ENCODE measurements at places on chromosomes 6 and 20.

DNA sequence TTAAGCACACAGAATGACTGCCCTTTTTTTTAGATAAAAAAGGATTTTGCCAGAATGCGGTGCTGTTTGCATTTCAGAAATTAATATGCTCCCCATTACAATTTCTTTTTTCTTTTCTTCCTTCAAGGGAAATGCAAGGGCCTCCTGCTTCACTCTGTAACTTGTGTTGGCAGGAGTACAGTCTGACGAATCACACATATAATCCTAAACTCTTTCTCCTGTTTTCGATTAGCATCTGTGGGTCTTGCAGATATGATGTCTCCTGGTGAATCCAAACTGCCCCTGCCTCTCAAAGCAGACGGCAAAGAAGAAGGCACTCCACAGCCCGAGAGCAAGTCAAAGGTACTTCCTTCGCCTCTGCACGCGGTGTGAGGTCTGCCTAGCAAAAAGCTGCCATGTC is 149.5 kb downstream of the TMEM242 start:
- no peak for DNase-seq

DNA sequence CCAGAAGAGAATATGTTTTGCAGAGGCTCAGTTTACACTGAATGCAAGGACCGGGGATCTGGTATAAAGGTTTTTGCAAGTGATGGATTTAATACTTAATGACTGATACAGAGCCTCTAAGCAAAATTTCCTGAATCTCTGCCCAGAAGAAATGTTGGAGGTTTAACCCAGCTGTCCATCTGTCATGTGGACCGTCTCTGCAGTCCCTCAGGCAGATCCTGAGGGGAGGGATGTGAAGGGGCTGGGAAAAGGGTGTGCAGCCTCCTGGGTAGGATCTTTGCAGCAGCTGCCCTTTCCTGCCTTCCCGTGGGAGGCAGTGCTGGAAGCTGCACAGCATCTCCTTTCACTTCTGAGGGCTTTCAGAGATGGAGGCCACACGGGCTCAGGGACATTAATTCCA is 207.0 kb downstream of the SLC24A3 start:
- DNase-seq, result no peak

GRCh38 chr6:25583099-25583498 is 68.9 kb upstream of the SCGN start:
- DNase-seq, result no peak

DNA sequence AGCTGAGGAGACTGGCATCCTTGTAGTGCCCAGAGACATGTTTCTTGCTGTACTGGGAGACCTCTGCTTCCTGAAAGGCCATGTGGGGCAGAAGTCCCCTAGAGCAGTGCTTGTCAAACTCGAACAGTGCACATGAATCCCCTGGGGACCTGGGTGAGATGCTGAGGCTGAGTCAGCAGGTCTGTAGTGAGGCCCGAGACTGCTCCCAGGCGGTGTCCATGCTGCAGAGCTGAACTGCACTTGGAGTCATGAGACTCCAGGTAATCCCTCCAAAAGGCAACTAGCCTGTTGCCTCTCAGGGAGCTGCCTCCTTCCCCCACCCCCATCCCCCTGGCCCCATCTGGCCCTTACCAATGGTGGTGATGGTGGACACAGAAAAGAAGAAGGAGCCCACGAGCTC is 3.7 kb downstream of the KCNK17 start:
- DNase-seq, result no peak

DNA sequence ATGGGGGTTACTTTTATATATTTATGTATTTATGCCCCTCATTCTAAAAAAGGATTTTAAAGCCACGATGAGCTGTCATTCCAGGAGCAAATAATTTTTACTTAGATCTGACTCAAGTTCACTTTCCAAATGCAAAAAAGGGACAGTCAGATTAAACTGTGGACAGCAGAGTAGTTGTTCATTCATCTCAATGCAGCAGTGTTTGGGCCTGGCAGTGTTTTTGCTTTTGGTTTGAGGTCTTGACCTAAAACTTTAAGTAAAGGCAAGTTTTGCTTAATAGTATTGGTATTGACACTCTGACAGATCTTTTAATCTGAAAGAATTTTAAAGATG is 13.9 kb downstream of the JARID2 start:
- no peak for DNase-seq

DNA sequence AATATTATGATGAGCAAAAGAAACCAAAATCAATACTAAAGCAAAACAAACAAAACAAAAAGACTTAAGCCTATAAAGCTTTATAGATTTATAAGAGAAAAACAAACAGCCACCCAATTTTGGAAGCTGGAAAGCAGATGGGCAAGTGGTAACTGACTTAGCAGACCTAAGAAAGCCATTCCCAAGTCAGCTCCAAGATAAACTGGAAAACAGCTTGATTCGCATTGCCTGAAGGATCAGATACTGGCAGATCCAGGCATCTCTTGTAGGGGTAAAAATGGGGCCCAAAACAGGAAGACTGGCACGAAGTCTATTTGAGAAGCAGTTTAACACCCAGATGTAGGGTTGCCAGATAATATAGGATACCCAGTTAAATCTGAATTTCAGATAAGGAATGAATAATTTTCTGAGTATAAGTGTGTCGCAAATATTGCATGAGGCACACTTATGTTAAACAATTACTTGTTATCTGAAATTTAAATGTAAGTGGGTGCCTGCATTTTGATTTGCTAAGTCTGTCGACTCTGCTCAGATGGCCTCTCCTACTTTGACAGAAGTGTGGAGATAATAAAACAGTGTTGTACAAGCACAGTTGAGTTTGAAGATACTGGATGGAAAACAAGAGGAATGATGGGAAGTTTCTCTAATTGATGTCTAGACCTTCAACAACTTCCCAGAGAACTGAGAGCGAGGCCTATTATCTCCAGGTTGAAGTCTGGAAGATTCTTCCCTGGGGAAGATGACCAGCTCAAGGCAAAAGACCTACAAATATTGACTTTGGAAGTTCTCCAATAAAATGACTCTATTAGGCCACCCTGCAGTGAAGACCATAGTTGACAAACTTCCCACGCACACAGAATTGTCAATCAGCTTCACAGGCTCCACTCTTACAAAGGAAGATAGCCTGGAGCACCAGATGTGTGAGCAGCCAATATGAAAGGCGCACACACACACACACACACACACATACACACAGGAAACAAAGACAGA is 113.4 kb downstream of the FAM50B start:
- no peak for DNase-seq

DNA sequence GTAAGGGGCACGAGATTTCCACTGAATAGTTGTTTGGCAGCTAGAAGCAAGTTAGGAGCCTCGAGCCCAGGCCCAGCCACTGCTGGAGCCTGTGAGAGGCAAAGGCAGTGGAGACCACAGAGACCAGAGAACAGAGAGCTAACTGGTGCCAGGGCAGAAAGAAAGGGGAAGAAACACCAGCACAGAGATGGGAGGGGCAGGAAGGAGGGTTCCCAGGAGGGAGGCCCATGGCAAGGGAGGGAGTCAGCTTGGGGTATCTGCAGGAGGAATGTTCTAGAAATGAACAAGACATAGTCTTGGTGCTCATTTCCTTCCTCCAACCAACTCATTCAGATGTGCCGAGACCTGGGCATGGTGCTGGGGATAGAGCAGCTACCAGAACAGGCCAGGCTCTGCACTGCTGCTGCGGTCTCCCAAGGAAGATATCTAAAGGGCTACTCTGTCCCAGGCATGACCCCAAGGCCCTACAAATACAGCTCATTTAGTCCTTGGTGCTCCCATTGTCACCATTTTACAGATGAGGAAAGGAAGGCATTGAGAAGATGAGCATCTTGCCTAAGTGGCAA is 10.7 kb downstream of the ANGPT4 start:
- no peak for DNase-seq

GRCh38 chr6:43738267-43738676 is 31.7 kb upstream of the VEGFA start:
- DNase-seq, result no peak

DNA sequence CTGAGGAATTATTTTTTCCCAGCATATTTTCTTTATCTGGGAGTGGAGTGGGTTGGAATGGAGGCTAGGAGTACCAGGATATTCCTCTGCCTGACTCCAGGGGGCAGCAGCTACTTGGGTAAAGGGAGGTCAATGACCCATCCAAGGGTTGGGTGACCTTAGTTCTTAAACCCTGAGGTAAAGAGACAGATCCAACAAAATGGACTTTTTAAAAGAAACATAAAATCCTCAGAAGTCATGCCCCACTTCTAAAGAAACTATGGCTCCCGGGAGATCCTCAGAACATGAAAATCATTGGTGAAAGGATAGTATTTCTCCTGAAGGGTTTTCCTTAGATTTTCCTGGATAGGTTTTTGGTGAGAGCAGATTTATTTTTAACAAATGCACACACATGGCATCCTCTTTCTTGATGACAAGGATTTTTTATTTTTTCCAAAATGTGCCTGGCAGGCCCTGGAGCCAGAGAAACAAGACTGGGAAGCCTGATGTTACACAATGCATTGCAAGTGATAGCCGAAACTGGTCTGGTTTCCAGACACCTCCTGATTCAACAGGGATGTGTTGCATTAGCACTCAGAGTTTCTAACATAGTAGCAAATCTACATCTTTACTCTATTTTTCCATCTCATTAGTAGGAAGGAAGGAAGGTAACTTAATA is 240.9 kb upstream of the BTBD3 start:
- DNase-seq, result no peak

DNA sequence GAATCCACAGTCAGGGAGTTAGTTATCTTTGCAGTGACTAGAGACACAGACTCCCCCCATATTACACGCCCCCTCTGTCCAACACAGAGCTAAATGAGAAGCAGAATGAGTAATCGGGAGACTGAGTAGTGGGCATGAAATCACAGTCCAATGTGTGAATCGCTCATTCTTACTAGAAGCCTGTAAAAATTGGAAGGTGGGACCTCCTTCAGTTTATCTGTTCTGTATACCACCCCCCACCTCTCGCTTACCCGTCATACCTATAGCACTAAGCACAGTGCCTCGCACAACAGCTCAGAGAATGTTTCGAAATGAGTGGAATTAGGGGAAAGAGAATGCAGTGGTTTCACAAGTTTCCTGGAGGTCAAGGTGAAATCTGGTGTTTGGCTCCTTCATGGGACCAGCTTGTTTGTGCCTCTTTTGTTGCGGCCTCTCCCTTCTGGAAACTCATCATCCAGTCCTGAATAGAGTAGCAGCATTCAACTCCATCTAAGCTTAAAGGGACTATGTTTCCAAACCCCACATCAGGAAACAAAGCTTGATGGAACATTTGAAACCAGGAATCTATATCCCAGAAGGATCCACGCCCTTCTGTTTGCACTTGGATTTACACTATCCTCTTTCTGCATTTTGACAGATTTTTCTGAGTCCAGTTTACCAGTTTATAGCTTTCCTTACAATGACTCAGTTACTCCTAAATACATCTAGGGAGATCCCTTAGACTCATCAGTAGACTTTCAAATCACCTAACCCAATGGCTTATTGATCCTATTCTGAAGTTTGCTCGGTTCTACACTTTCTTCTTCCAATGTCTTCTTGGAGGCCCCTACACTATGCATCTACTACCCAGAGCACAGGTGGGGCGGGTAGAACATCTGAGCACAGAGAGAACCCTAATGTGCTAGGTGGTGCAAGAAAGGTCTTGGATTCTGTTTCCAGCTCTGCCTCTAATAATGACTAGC is 59.2 kb upstream of the PIM1 start:
- no peak for DNase-seq

DNA sequence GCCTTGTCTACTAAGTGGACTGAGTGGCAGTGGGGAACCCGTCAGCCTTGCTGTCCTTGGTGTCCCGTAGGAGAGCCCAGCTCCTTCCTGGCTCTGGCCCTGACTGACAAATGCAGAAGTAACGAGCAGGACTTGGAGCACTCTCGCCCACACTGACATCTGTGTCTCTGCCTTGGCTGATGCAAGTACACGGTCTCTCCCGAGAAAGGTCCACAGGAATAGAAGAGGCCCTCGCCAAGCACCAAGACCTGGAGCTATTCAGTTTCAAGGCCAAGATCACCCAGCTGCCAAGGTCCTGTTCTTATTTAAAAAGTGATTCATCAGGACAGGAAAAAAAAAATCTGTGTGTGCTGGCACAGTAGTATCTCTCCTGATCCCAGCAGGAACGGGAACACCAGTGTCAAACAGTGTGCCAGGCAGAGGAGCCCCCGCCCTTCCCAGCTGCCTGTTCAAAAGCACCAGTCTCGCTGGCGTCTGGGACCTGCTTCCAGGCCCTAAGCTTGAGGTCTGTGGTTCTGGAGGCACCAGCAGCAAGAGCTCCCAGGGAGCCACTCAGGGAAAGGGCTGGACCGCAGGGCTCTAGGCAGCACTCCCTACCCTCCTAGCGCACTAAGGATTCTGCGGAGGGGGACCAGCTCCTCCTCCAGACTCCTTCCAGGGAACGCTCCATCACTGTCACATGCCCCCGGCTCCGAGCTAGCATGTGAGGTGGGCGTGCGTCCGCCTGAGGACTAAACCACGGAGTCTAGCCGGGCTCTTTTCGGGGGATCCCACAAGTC is 376.9 kb downstream of the RNGTT start:
- DNase-seq, result no peak

DNA sequence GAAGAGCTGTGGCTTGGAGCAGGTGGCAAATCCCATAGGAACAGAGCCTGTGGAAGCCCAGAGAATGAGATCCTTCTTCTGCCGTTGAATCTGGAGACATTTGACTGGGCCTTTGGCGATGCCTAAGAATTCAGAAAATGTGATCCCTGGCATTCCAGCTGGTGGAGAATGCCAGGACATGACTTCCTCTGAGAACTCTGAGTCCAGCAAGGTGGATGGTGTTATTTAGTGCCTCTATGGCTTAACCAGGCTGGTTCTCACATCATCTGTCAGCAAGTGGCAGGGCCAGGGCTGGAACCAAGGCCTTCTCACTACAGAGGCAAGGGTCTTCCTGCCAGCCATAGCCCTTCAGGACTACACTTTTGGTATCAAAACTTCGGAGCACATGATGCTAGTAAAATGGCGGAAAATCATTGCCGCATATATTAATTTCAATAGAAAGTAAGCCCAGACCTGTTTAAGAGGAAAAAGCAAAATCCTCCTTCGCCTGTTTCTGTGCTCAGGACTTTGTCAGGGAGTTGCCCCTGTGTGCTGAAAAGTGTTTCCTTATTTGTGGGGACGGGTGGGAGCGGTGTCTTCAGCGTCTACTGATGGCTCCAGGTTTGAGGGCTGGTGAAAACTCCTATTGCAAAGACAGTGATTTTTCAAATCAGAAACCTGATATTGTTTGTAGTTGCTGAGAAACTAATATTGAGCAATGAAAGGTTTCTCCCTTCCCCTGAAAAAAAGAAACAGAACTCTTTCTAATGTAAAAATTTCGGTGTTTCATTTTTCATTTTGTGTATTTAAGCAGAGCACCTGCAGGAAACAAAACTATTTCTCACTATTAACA is 23.9 kb downstream of the DUSP22 start:
- DNase-seq, result no peak

DNA sequence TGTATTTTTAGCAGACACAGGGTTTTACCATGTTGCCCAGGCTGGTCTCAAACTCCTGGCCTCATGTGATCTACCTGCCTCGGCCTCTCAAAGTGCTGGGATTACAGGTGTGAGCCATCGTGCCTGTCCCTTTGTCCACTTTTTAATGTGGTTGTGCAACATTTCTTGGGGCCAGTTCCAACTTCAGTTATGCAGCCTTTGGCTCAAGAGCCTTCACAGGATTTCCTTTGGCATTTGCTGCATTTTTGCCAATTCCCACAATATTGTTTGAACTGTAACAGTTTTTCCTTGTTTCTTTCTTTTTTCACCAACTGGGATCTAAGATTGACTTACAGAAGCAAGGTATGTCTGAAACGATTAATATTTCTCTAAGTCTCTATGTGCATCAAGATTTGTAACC is 63.6 kb downstream of the EDN1 start:
- no peak for DNase-seq
